ENCODE measurements at places on chromosomes 5 and 9.
A peak's percentile ranks its signal among the peaks of the same experiment; 100 is the strongest.

- peak; percentile 84 for DNase-seq
Measured at GRCh38 chr9:81559709-81560108, 129.6 kb downstream of the TLE1 start.

GRCh38 chr9:4970970-4971641, 14.0 kb upstream of the JAK2 start:
- DNase-seq = no peak

- no peak for DNase-seq
Measured at GRCh38 chr5:151598984-151599383, 7.9 kb upstream of the FAT2 start.

DNA sequence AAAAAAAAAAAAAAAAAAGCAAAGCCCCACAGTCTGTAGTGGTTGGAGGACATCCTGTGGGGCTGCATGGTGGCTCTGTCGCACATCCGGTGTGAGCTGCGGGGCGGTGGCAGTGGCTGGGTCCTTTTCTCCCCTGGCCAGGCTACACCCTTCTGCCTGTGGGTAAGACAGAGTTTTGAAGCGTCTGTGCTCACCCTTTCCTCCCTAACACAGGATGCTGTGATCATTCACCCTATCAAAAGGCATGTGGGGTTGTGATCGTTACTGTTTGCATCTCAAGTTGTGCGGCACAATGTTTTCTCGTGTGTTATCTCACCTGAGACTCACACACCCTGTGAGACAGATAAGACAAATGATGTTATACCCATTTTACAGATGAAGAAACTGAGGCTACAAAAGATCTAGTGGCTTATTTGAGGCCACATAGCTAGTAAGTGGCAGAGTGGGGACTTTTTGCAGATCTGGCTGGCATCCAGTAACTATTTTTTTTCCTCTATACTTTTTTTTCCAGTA, 17.5 kb downstream of the IRF1 start:
- no peak for DNase-seq

GRCh38 chr9:69186841-69187611, 12.9 kb downstream of the TJP2 start:
- DNase-seq = no peak

DNA sequence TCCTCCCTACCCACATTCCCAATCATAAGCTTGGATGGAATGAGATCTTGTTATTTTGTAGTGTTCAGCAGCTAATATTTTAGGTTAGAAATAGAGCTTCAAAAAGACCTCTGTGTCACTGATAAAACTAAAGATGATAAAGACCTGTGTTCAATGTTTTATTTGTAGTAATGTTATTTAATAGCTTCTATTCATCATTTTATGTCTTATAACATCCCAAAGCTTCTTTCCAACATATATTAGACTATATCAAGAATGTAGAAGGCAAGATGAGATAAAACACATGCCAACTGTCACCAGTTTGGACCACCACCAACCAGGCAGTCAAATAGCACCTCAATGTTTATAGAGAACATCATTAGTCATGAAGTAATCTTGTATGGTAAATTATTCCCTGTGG, 409.5 kb upstream of the ITGA1 start:
- no peak for DNase-seq

GRCh38 chr5:140868721-140869554, at the start of gene PCDHA11:
PCDHA11 (plus strand) TSS chr5:140868957; CDS start chr5:140869104, 147 bp downstream.
- DNase-seq = no peak

DNA sequence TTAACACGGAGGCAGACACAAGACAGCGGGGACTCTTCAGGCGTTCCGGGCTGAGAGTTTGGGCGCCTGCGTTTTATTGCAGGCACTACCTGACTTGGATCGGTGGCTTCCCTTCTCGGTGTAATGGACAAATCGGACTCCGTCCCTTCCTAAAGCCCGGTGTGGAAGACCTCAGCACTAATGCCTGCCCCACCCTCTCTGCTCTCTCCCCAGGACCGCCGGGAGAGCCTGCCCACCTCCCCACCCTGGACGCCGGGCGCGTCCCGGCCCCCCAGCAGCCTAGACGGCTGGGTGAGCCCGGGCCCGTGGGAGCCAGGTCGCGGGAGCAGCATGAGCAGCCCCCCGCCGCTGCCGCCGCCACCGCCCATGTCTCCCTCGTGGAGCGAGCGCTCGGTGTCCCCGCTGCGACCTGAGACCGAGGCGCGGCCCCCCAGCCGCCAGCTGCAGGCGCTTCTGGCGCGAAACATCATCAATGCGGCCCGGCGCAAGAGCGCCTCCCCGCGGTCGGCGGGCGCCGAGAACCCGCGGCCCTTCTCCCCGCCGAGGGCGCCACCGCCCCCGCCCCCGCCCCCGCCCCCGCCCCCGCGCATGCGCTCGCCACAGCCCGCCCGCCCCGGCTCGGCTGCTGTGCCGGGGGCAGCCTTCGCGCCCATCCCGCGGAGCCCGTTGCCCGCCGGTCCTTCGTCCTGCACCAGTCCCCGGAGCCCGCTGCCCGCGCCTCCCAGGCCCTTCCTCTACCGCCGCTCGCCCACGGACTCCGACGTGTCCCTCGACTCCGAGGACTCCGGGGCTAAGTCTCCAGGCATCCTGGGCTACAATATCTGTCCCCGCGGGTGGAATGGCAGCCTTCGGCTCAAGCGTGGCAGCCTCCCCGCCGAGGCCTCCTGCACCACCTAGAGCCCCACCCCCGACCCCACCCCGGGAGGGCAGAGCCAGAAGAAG, 4.6 kb upstream of the MYOZ3 start:
- DNase-seq = peak; percentile 56

DNA sequence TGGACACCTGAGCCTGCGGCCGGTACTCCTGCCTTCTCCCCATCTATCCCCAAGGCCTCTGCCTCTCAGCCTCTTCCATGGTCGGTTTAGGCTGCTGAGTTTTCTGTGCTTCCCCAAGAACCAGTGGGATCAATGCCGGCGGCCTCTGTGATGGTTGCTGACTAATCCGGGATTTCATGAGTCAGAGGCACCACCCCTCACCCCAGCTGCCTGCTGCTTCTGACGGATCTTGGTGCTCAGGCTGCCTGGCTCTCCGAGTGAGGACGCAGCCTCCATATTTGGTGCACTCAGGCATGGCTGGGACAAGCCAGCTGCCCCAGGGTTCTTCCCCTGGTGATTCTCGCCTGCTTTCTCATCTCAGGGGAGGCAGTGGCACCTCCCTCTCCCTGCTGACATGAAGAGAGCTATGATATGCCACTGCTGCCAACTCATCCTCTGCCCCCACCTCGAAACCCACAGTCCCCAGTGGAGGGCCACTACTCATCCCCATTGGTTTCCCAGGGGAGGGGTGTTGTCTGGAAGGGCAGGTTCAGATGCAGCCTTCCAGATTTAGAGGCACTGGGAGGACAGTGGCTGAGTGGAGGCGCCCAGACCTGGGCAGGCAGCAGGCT, 3.3 kb upstream of the MAN1B1 start:
- peak; percentile 97 for DNase-seq

DNA sequence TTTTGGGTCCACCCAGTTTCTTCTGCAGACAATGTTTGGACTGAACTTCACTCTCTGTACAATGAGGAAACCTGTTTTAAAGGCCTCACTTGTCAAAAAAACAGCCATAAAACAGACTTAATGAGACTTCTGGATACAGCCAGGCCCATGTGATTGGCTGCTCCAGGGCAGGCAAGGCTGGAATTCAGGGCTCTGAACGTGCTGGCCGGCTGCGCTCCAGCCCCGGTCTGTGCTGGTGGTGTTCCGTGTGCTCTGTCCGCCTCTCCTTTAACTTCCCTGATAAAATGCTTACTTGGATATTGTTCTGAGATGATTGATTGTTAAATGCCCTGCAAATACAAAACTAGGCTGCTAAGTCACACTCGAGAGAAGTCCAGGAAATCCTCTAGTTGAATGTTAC, 131.2 kb upstream of the KLF4 start:
- no peak for DNase-seq

- no peak for DNase-seq
Measured at GRCh38 chr5:96049398-96050272, 88.0 kb upstream of the ELL2 start.

DNA sequence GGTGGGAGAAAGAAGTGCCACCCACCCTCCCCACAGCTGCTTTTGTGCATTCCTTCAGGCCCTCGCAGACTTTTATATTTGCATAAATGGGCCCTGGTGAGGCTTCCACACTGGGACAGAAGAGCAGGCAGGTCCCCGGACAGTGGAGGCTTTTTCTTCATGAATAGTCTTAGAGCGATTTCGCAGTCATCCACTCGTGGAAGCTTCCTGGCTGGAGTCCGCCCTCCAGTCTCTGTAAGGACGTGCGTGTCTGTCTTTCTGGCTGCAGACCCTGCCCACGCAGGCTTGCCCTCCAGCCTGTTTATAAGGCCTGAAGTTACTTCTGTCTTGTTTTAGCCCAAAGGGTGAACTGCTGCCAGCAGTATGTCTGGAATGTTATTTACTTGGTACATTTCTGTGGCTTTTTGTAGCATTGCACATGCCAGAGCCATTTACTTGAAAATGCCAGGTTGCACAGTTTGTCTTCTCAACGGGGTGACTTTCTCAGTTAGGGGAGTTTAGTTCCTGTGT, 195.7 kb downstream of the AOPEP start:
- peak; percentile 76 for DNase-seq

DNA sequence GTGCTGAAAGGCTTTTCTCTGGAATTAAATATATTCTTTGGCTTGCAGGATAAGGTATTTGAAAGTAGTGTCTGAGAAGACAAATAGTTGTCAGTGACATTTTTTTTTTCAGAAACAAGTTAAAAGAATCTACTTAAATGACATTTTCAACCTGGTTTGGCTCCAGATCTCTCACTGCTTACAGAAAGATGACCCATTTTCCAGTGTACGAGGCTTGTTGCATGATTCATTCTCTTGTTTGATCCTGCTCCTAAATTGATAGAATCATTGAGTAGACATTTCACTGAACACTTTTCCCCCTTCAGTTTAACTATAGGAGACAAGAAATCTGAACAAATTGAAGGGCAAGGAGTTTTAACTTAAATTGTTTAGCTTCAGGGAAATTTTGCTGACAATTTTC, 546.1 kb downstream of the ZNF608 start:
- DNase-seq = no peak

- DNase-seq = no peak
Measured at GRCh38 chr9:72903103-72903502, 49.8 kb downstream of the ALDH1A1 start.

DNA sequence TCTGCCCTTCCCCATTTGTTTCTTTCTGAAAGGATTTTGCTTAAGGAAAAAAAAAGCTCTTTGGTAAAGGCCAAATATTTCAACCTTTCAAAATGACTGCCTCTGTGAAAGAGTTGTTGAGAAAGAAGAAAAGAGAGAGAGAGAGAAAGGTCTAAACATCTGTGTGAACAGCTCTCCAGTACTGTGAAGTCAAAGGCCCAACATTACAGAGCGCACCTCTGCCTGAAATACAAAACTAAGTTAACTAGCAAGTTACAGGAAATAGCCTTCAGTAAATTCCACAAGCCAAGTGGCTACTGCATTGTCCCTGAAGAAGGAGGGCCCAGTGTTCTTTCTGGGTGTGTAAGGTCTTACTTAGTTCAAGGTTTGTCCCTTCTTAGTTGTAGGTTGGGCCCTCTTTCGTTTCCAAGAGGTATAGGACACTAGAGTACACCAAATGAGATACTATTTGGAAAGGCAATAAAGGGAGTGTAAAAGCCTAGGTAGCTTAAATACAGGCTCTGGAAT, 104.4 kb downstream of the THBS4 start:
- no peak for DNase-seq

- DNase-seq = peak; percentile 47
Measured at GRCh38 chr5:143376911-143377813, 26.3 kb downstream of the NR3C1 start.

- DNase-seq = no peak
Measured at GRCh38 chr5:92775711-92776615, 805.1 kb downstream of the NR2F1-AS1 start.

DNA sequence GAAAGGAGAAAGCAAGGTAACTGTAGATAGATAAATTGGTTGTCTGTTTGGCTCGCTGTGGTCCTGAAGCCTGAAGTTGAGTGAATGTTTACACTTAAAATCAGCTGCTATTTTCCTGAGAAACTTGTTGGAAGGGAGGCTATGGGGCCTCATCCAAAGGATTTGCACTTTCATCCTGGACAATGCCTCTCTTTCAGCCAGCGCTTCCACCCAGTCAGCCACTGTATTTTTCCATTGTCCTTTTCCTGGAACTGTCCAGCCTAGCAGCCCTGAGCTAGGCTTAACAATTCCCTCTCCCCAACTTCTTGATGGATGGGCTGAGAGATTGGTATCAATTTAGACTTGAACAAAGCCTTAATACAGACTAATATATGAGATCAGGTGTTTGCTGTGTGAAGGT, 429.2 kb downstream of the DMAC1 start:
- DNase-seq = no peak

- DNase-seq = no peak
Measured at GRCh38 chr9:21491756-21492155, 9.6 kb upstream of the IFNE start.

DNA sequence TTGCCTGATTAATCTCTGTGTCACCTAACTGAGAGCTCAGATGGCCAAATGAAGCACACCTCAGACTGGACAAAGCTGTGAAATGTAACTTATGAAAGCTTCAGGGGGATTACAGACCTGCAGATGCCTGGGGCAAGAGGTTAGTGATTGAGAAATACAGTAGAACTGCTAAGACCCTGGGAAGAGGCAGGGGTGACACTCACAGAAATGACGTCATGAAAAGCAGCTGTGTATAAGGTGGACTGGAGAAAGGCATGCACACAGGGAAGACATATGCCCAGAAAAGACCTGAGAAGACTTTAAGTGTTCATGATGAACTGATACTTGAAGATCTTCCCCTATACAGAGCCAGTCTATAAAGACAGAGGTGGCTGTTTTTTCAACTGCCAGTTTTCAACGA, 49.3 kb upstream of the SPTLC1 start:
- DNase-seq = no peak

DNA sequence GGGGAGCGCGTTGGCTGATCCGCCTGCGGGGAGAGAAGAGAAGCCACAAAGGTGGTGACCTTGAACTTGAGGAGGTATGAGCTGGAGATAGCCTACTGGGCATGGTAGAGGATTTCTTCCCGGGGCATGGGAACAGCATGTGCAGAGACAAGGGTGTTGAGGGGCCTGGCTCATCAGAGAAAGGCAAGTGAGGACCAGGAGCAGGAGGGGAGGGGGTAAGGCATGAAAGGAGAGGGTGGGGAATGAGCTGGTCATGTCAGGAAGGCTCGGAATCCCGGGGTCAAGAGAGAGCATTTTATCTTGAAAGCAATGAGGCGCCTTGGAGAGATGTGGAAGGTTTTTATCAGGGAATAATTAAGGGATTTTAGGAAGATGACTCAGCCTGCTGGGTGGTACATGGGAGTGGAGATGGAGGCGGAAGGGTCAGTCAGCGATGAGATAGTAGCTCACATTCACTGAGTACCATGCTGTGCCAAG, 121.1 kb downstream of the LHX2 start:
- DNase-seq = no peak
